ENCODE measurements at places on chromosomes 12 and 14. TPM values are rescaled to one million over a fixed set of nuclear protein-coding genes. Genes with fewer than 3 reads are reported as not detected.

BATF gene
- total RNA-seq, result not detected

SPTB gene
- under 0.01 TPM for total RNA-seq

TNFRSF1A gene
- 186 TPM for total RNA-seq

SELPLG gene
- total RNA-seq, result 4.1 TPM

CCDC197 gene
- not detected for total RNA-seq

CHST11 gene
- 2.3 TPM for total RNA-seq

KRT78 gene
- not detected for total RNA-seq

COX8C gene
- not detected for total RNA-seq

CPNE6 gene
- total RNA-seq, result not detected

GPN3 gene
- total RNA-seq, result 12.7 TPM

MYH6 gene
- total RNA-seq, result not detected

CD4 gene
- total RNA-seq, result 0.15 TPM

OR6C2 gene
- not detected for total RNA-seq

B3GNT4 gene
- total RNA-seq, result not detected

RAB2B gene
- 25.1 TPM for total RNA-seq

KCNH5 gene
- 2.3 TPM for total RNA-seq

ALG10 gene
- 5.7 TPM for total RNA-seq

CPNE8 gene
- 10.6 TPM for total RNA-seq

CCDC177 gene
- under 0.01 TPM for total RNA-seq

GALNT9 gene
- total RNA-seq, result 0.29 TPM

RIC8B gene
- 14.6 TPM for total RNA-seq

BMAL2 gene
- 71.3 TPM for total RNA-seq

OR6C68 gene
- total RNA-seq, result not detected

KRT77 gene
- not detected for total RNA-seq

RITA1 gene
- total RNA-seq, result 21.5 TPM

KLRC1 gene
- 0.15 TPM for total RNA-seq

KRT75 gene
- total RNA-seq, result not detected

TMEM106C gene
- 71.8 TPM for total RNA-seq

PACS2 gene
- 52.7 TPM for total RNA-seq

ADAMTS20 gene
- not detected for total RNA-seq

RNASE2 gene
- not detected for total RNA-seq

VDR gene
- total RNA-seq, result 17.0 TPM

MANSC4 gene
- not detected for total RNA-seq

KIF21A gene
- 3.0 TPM for total RNA-seq

GALNT8 gene
- 0.29 TPM for total RNA-seq

RPGRIP1 gene
- total RNA-seq, result not detected

CLEC1B gene
- total RNA-seq, result not detected

OR4K2 gene
- total RNA-seq, result not detected

HOXC12 gene
- not detected for total RNA-seq

SEC23A gene
- 516 TPM for total RNA-seq

ADCY4 gene
- total RNA-seq, result 9.6 TPM

PTPN6 gene
- under 0.01 TPM for total RNA-seq

KRT5 gene
- total RNA-seq, result 6.7 TPM

SSTR1 gene
- 1.2 TPM for total RNA-seq

TMPRSS12 gene
- total RNA-seq, result not detected

MMP14 gene
- total RNA-seq, result 649 TPM

CD163L1 gene
- total RNA-seq, result not detected

GPR132 gene
- 0.33 TPM for total RNA-seq

SERPINA12 gene
- not detected for total RNA-seq

LHX5 gene
- not detected for total RNA-seq

NELL2 gene
- total RNA-seq, result not detected

CD27 gene
- total RNA-seq, result 0.17 TPM

KRT7 gene
- 8.7 TPM for total RNA-seq

ANKRD13A gene
- total RNA-seq, result 211 TPM

ITGA7 gene
- 68.8 TPM for total RNA-seq

PDZRN4 gene
- not detected for total RNA-seq

All from smooth muscle cell of trachea (primary cell).